C1 segment of cervical spinal cord (tissue), 14 donors: ENCODE measurements at places on chromosomes 12 and 14.

- DNase-seq: no peak
Observed at GRCh38 chr12:63802012-63802608, 22.4 kb downstream of the RXYLT1 start.

GRCh38 chr14:24162093-24162492, 1.0 kb downstream of the IRF9 start:
- peak; percentile 25 for DNase-seq

DNA sequence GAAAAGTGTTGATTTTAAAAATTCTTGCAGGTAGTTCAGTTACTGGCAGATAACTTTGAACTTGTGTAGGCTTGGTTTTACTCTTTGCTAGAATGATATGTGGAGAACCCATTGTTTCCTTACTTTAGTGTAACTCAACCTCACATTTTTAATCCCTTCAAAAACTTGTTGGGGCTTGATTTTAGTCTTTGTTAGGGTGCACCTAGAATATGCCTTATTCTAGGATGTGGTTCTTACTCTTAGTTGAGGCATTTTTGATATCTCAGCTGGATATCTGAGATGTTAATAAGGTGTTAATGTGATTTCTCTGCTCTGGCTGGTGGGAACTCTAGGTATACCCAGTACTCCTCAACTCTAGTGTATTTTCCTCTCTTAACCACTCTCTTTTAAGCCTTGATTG, 10.0 kb downstream of the MNAT1 start:
- DNase-seq: no peak

- DNase-seq: no peak
Observed at GRCh38 chr14:61287196-61287595, 6.1 kb upstream of the TMEM30B start.

DNA sequence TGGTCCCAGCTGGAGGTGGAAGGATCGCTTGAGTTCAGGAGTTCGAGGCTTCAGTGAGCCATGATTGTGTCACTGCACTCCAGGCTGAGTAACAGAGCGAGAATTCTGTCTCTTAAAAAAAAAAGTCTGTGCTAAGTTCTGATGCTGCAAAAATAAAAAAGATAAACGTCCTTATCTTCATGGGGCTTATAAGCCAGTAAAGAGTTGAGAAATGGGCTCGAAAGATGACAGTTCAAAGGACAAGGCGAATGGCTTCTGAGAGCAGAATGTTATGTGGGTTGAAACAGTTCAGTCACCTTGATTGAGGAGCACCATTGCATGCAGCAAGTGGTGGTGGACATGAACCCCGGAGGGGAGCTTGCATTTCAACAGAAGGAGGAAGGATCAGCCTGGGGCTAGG, 4.7 kb downstream of the TSPAN9 start:
- DNase-seq: no peak

DNA sequence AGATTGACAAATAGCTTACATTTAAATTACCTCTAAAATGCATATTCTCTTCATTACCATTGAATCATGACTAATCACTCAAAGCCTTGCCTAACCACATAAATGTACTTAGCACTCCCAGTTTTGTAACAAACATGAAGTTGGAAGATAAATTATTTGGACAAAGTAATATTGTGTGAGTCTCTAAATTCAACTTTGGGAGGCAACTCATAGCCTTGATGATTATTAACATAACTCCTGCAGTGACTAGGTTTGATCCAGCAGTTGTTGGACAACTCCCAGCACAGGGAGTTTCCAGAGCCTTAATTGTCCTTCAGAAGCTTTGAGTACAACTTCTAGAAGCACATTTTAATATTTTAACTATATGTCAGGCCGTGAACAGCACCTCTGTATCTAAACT, 153.4 kb upstream of the PDZRN4 start:
- no peak for DNase-seq

- no peak for DNase-seq
Observed at GRCh38 chr12:46674800-46675199, 151.0 kb downstream of the SLC38A4 start.

DNA sequence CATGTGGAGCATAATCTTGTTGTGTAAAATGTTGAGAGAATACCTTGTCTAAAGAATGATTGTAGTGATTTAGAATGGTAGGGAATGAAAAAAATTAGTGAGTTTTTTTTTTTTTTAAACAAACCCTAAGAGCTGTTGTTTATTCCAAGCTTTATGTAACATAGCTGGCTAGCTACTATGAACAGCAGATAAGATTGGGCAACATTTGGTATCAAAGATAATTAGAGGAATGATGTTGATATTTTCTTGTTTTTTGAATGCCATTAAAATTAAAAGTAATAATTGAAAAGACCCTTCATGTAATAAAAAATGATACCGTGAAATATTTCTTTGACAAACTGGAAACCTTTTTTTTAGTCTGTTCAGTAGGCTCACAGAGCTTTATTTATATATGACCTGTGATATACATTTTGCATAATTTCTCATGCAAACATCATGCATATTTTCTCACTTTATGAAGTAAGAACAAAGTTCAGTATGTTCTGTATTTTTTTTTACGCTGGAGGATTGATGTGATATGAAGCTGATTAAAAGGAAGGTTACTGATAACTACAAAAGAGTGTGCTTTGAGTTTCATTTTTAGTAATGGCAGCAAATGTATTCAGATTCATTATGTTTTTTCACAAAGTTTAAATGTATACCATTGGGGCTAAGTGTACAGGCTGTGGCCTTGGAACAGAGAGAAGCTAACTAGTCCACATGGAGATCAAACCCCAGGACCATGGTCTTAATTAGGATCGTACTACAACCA, 8.1 kb downstream of the CPSF6 start:
- DNase-seq: no peak

GRCh38 chr12:40622246-40622838, 69.9 kb upstream of the CNTN1 start:
- peak; percentile 16 for DNase-seq

GRCh38 chr14:81837304-81837703, 303.7 kb upstream of the SEL1L start:
- no peak for DNase-seq

DNA sequence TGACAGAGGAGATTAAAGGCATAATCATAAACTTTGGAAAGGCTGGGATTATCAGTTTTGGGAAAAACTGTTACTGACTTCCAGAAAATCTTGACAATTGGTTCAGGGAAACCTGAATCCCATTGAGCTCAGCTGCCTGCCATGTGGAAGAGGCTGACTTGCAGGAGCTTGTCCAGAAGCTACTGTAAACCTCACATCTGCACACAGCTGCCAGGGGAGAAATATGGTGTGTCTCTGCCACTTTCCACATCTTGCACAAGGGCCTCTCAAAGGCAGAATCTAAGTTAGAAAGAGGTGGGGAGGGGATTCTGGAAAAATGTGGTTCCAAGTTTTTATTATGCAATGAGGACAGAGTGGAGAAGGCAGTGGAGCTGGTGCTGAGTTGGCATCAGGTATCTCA, 8.7 kb upstream of the BHLHE41 start:
- DNase-seq: no peak

DNA sequence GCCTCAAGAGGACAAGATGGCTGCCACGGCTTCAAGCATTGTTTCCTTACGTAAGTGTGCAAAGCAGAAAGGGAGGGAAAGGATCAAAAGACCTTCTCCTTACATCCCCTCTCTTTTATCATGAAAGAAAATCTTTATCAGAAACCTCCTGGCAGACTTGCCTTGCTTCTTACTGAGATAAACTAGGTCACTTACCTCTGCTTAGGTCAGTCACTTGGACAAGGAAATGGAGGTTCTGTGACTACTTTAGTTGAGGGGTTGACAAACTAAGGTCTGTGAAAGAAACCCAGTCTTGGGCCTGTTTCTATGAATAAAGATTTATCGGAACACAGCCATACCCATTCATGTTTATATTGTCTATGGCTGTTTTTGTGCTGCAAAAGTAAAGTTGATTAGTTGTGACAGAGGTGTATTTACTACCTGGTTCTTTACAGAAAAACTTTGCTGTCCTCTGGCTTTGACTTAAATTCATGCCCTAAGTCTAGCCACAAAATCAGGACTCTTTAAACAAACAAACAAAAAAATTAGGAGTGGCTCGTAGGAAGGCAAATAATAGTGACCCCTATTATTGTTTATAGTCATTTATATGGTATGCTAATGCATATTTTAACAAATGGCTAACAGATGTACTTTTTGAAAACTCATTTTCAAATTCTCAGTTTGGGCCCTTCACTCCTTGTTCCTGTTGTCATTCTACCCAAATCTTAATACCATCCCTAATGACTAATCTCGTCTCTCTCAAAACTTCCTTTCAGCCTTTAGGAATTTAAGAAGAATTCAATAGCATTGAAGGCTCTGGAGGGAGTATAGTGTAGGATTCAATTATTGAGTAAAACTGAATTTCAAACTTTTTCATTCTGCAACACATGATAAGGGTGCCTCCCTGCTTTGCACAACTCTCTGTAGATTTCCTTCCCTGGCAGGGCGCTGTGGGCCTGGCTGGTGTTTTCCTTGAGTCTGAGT, 42.0 kb upstream of the ATP2B1 start:
- no peak for DNase-seq

GRCh38 chr12:12718381-12718759, 1.2 kb downstream of the CDKN1B start:
- DNase-seq: no peak

DNA sequence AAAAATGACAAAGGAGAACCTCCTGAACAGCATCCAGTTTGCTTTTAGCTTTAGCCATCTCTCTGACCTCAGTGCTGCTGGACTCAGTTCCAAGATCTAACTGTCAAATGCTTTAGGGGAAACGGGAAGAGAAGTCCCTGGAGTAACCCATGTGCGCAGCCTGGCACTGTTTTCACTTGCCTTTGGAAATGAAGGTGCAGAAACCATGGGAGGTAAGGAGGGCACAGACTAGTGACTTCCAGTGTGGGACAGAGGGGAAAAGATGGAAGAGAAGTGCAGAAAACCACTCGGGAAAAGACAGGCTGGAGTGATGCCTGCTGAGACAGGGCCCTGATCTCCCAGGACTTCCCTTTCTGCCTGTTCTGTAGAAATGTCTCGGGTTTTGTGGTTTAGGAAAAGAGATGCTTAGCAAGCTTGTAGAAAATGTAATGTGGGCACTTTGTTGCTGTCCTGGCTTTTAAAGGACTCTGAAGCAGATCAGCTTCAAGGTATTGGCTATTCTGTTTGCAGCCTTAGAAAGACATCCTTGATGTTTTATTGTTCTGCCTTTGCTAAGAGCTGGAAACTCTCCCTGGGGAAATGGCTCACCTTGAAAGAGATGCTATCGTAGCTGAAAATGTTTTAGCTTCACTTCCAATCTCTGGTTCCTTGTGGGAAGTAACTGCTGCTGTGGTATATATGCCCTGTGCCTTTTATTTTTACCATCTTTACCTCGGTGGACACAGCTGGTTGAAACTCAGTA, 124.6 kb upstream of the HIF1A start:
- no peak for DNase-seq
